Left renal cortex interstitium (tissue), 4 donors: ENCODE measurements at places on chromosomes 6 and 20. TPM values are rescaled to one million over a fixed set of nuclear protein-coding genes. Genes with fewer than 3 reads are reported as not detected.

The AGPAT1 gene
- polyA plus RNA-seq = 102 TPM

The DLL1 gene
- polyA plus RNA-seq = 8.7 TPM

DNA sequence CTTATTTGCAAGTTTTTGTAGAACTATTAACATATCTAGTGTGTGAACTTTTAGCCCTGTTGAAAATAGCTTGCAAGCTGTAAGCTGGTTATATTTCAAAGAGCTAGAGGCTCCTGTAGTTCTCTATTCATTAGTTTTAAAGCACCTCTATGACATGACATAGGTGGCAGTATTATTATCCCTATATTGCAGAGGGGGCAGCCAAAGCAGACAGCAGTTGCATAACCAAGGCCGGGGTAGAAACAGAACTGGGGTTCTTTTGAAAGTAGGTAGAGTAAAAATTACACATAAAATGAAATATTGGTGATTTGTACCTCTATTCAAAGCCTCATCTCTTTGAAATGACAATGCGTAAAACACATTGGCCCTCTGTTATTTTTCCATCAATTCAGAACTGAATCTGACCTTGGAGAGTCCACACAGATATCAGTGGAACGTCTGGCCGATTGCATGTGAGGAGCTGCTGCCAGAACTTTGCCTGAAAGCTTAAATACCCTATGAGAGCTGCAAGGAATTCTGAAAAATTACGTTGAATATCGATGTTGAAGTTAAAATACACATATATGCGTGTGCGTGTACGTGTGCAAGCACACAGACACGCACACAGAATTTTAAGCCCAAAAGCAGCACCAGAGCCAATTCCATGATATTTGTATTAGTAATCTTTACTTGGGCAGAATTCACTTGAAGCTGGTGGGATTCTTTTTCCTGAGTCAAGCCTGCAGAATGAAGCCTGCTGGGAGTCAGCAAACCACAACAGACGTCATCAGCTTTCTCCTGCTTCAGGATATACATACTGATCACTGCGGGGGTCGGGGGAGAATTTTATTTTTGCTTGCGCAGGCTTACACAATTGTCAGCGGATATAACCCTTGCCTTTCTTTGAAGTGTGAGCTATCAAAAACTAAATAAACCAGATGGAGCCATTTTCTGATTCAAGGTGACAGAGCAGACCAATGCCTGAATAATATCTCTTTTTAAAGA, 163.2 kb downstream of the PDE7B start:
- DNase-seq = no peak

DNA sequence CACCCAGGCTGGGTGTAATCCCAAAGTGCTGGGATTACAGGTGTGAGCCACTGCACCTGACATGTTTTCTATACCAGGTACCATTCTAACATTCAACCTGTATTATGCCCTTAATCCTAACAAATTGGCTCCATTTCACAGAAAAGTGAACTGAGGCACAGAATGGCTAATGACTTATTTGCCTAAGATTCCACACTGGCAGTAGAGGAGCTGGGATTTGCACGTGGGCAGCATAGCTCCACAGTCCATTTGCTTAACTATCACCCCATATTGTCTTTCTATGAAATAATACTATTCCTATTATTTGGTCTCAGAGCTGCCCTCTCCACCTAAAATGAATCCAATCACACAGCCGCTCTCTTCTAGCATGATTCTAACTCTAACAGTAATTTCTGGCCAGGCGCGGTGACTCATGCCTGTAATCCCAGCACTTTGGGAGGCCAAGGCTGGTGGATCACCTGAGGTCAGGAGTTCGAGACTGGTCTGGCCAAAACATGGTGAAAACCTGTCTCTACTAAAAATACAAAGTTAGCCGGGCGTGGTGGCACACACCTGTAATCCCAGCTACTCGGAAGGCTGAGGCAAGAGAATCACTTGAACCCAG, 23.3 kb upstream of the MYMX start:
- DNase-seq = no peak

- no peak for DNase-seq
These were observed 52.8 kb upstream of the BMP6 start for GRCh38 chr6:7673063-7673536.

GRCh38 chr20:3710703-3711483, 1.5 kb downstream of the SIGLEC1 start:
- no peak for DNase-seq
